Vagina (tissue), 2 donors: ENCODE measurements at places on chromosomes 6 and 20. TPM values are rescaled to one million over a fixed set of nuclear protein-coding genes. Genes with fewer than 3 reads are reported as not detected.

HLA-F gene
- 133 TPM for total RNA-seq

ETV7 gene
- total RNA-seq = 2.2 TPM

VSTM2L gene
- not detected for total RNA-seq

DNA sequence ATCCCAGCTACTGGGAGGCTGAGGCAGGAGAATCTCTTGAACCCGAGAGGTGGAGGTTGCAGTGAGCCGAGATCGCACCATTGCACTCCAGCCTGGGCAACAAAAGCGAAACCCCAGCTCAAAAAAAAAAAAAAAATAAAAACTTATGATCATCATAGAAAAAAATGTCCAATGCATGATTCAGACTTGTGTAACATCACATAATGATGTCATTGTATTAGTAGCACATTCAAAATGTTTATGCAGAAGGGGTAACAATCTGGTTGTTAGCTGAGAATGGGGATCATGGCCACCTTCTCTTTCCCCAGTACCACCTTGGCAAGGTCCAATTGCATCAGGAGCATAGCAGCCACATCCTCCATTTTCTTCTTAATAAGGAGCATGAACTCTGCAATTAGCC lies 137.6 kb upstream of the MARCKS start:
- DNase-seq = no peak

MACROD2 gene
- 12.5 TPM for total RNA-seq

OTOR gene
- total RNA-seq = not detected

DNA sequence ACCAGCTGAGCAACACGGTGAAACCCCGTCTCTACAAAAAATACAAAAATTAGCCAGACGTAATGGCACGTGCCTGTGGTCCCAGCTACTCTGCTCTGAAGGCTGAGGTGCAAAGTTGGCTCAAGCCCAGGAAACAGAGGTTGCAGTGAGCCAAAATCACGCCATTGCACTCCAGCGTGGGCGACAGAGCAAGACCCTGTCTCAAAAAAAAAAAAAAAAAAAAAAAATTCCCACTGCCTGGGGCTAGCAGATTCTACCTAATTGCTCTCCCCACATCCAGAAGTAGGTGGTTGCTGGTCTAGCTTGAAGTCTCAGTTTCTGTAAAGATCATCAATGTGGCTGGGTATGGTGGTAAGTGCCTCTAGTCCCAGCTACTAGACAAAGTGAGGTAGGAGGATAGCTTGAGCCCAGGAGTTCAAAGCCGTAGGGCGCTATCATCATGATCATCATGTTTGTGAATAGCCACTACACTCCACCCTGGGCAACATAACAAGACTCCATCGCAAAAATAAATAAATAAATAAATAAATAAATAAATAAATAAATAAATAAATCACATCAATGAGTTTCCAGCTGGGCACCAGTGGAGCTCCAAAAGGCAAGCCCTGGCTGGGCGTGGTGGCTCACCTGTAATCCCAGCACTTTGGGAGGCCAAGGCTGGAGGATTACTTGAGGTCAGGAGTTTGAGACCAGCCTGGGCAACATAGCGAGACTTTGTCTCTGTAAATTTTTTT lies 6.3 kb upstream of the AP5S1 start:
- DNase-seq = no peak

GRCh38 chr20:42532831-42533230 lies 656.9 kb downstream of the PTPRT start:
- DNase-seq = no peak

GRCh38 chr6:2162079-2162445 lies 83.3 kb downstream of the GMDS start:
- DNase-seq = no peak

DNA sequence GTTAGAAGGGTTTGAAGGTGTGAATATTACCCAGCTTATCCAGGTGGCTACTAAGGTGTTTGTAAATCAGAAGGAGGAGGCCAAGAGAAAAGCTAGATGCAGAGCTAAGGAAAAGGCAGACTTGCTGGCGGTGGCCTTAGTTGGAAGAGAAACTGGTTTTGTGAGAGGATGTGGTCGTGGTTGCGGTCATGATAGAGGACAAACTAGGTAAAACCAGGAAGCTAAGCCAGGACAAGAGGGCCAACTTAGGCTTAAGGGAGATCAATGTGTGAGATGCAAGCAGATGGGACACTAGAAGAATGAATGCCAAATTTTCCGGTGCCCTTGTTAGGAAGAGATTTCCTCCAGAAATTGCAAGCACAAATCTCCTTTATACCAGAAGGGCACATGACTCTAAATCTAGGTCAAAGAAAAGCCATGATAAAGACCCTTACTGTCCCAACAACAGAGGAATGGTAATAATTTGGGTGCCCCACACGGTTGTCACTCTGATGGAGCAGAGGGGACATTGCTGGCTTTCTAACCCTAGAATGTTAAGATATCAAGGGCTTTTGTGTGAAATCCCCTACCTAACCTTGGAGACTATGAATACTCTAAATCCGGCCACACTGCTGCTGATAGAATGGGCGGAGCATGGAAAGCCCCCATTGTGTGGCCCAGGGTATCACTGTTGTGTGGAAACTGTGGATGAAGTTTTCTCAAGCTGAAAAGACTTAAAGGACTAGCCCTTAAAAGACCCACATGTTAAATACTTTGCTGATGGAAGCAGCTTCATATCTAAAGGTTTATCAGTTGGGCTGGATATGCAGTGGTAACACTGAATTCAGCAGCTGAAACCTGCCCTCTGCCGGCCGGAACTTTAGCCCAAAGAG lies 7.8 kb downstream of the IL22RA2 start:
- DNase-seq = no peak

DNA sequence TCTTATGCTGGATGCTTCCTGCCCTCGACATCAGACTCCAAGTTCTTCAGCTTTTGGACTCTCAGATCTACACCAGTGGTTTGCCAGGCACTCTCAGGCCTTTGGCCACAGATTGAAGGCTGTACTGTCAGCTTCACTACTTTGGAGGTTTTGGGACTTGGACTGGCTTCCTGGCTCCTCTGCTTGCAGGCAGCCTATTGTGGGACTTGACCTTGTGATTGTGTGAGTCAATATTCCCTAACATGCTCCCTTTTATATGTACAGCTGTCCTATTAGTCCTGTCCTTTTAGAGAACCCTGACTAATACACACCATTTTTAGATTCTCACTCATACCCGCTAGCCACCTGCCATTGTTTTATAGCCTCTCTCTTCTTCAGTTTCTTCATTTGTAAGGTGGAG lies 382.1 kb upstream of the TSHZ2 start:
- DNase-seq = no peak

MAS1 gene
- total RNA-seq = 0.49 TPM
